Renal cortical epithelial cell (primary cell): ENCODE measurements at places on chromosomes 16 and 17.

GRCh38 chr16:11004973-11005610, 60.7 kb downstream of the CLEC16A start:
- no peak for DNase-seq

DNA sequence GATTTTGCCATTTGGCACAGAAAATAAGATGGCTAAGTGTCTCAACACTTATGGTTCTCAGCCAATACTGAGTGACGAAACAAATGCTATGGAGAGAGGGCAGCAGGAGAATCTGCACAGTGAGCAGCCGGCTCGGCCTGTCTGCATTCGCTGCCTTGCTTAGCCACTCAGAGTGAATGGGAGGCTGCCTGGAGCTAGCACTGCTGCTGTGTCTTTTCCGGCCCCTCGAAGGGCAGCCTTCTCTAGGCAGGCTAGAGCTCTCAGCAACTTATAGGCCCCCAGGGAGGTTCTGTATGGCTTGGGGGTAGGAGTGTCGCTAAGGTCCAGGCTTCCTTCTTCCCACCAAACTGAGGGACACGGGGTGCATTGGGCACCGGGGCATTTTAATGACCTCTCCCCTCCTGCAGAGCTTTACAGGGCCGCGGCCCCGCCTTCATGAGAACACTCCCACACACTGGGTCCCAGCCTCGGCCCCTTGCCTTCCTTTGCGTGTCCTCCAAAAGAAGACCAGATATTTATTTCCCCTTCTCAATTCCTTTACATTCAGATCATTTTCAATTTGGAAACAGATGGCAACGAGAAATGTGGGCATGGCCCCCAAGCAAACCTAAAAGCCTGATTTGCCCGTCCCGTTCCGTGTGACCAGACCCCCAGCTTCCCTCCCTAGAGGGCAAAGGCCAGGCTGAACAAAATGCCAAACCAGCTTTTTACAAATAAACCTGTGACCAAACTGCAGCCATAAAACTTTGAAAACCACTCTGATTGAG, 670.9 kb downstream of the TOX3 start:
- no peak for DNase-seq

GRCh38 chr16:27273670-27274423, 5.3 kb upstream of the NSMCE1 start:
- DNase-seq, result peak; percentile 82

DNA sequence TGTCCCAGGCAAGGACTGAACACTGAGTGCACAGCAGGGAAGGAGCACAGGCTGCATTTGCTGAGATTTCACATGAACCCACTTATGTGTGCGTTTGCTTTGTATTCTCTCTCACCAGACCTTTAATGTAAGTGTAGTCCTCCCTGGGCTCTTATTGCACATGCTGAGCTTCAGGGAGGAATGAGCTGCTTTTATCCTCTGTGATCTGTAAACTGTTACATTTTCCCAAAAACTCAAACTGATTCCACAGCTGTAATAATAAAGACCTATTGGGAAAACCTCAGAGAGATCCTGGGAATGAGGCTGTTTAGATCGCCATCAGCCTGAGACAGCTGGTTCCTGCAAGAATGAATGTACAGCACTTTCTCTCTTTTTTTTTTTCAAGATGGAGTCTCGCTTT, 53.6 kb upstream of the ADORA2B start:
- DNase-seq, result no peak

GRCh38 chr16:8660841-8661301, 13.5 kb upstream of the ABAT start:
- DNase-seq, result peak; percentile 36

DNA sequence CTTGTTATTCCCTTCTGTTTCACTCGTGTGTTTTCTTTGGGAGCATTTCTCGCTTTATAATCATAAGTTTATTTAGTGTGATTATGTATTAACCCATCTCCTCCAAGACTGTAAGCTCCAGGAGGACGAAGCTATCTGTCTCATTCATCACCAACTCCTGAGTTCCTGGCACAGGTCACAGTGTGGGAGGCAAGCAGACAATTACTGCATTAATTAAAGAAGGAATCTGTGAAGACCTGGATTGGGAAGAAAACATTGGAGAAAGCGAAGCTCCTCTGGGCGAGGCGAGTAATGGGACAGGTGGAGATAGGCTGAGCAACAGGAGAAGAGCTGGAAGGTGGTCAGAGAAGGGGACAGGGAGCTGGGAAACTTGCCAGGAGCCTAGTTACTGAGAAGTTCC, 7.8 kb upstream of the CAMKK1 start:
- DNase-seq, result no peak

DNA sequence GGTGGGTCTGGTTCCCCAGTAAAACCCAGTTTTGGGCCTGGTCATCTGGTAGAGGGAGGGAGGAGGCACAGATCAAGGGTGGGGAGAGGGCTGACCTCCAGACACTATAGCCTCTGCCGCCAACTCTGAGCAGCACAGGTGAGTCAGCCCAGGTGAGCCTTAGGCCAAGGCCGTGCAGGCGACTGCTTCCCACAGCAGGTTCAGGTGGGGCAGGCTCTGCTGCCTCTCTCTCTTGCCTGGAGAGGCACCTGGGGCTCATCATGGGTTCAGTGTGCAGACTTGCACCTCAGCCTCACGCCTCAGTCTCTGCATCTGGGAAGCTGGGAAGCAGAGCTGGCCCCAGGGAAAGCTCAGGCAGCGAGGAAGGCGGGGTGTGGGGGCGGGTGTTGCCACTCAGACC, 37.8 kb upstream of the IL34 start:
- DNase-seq, result no peak

GRCh38 chr16:17246974-17247732, 223.6 kb downstream of the XYLT1 start:
- DNase-seq, result no peak

DNA sequence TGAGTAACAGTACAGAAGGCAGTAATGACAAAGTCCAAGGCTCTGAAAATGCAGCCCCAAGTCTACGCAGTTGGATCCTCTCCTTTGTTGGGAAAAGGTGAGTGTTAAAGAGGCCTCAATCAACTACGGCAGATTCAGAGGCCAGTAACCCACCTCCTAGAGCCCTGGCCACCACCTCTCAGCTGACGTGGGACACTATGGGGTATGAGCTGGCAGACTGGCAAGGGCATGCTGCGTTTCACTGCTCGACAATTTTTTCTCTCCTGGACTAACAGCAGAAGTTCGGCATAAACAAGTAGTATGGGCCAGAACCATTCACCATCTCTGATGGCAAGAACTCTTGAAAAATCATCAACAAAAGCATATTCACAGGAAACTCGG, 17.2 kb downstream of the NCBP3 start:
- DNase-seq, result no peak

DNA sequence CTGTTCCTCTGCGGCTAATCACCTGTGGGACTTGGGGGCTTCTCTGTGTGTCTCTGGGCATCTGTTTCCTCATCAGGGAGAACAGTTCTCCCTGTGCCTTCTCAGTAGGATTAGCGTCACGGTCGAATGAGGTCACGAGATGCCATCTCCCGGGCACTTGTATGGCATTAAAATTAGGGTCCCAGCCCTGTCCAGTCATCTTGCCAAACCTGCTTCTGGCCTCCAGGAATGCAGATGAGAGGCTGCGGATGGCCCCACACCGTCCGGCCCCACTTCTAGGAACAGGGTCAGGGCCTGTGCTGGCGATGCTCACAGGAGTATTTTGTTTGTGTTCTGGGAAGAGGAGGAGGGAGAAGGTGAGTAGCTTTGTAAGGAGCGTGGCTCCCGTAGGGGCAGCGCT, 58.5 kb downstream of the OR1D5 start:
- DNase-seq, result peak; percentile 62

DNA sequence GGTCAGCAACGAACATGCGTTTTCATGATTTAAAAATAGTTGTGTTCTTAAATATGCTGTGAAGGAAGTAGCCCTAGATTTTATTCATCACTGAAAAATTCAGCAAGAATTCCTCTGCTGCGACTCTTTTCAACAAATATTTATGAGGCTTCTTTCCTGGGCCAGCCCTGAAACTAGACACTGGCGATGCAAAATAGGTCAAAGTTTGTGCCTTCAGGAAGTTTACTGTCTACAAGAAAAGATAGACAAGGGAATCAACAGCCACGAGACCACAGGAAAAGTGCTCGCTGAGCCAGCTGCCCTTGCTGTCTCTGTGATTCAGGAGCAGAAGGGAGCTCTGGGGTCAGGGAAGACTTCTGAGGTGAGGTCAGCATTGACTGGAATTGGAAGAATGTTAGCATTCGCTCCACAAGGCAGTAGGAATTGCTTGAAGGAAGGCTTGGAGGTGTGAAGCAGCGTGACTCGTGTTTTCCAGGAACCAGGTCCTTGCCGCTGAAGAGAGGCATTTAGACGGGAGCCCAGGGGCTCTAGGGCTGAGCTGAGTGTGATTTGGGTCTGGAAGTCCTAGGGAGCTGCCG, 1.9 kb upstream of the RPL26 start:
- peak; percentile 94 for DNase-seq

DNA sequence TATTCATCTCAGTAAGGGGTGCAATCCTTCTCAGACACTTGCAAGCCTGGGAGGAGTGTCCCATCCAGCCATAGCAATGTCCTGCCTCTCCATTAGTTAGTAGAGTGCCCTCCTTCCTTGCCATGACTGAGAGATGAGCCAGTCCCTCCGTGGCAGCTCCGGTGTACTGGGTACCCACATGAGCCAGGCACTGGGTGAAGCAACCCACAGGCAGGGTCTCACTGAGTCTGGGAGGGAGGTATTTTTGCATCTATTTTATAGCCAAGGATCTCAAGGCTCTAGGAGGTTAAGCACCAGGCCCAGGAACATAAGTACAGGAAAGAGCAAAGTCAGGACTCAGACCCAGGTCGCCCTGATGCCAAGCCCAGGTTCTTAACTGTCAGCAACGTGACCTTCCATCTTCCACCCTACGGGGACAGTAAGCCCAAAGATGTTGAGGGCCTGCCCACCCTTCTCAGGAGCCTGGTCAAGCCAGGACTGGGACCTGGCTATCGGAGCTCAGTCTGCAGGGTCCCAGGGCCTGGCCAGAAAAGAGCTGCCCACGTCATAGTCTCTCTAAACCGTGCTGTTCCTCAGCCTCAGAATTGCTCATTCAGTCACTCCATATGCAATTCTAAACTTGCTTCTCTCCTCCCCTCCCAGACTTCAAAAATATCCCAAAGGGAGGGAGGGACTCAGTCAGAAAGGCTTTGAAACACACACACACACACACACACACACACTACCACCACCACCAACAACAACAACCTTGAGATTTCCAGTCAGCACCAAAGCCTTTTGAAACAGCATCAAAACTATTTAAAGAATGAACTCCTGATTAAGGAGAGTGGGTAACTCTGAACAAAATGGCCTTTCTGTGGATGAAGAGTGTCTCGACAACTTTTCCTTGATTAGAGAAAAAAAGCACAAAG, 16.6 kb downstream of the NOS2 start:
- DNase-seq, result no peak

DNA sequence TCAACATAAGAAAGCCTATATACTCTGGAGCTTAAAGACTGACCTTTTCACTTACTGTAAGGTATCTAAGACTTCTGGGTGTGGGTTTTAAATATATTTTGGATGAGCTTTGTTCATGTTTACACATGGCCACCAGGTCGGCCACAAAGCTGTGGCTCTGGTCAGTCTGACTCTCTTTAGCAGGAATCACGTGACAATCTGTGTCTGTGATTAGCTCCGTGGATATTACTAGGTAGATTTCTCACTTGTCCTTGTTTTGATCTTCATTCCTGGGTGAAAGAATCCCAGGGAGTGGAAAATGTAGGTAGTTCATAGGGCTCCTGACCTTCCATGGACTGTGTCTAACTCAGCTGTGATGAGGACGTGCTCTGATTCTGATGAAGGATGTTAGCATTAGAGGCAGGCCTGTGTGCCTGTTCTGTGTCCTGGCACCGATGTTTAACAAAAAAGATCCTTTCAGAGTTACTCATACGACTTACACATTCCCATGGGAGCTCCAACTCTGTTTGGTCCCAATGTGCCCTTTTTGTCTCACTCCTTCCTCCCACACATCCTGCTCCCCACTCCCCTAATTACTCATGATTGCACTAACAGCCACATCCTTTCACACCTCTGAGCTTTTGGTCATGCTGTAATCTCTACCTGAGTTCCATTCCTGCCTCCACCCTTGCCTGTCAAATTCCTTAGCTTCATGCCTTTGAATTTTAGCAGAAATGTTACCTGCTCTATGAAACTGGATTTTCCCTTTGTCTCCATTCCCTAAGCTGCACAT, 425.1 kb downstream of the MAF start:
- DNase-seq, result no peak

- DNase-seq, result no peak
These were observed 93.6 kb upstream of the CDH13 start for GRCh38 chr16:82533189-82533588.

DNA sequence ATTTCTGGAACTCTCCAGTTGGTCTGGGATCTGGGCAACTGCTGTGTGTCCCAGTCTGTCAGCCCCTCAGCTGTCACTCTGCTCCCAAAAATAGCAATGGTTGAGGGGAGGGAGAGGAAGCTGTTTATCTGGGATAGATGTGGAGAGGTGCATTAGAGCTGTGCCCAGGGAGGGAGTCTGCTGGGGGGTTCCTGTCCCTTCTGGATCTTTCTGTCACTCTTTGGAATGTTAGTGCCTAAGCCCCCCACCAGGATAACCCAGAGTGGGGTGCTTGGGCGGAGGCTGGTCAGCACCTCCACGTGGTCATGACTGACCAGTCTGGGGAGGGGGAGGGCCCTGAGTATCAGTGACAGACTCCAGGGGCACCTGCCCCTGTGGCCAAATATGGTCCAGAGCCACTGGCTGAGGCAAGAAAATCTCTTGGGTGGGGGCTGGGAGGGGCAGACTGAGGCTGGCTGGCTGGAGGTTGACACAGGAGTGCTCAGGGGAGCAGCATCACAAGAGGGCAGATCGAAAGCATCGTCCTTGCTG, at the start of gene UNC45B:
Gene UNC45B, plus strand, starts transcription at position 443 of the 531 bp plus-strand sequence. CDS start 447 bp downstream, outside the sequence.
- no peak for DNase-seq

DNA sequence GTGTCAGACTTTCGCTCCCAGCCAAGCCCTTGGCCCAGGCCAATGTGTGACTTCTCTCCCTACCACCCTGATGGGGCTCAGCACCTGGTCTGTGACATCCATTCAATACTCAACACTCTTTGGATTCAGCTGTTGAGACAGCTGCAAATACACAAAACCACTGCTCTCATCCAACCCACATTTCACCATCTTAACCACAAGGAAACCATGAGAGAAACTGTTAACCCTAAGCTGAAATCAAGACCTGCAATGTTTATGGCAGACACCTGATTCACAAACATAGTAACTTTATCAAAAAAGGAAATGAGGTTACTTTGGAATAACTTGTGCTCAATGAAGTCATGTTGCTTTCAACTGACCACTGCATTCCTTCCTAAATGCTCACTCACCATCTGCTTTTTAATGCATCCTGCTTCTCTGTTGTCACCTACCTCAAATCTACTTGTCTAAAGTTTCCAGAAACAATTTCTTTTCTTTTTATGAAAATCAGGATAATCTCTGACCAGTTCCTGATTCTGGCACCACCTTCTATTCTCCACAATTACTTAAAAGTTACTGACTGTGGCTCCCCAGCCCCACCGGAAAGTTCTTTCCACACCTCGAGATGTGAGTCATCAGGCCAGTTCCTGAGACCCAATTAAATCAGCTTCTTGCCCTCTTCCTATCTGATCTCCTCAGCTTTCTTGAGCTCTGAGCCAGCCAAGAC, 88.2 kb downstream of the NOG start:
- peak; percentile 98 for DNase-seq

- DNase-seq, result peak; percentile 98
These were observed 16.2 kb upstream of the NAGLU start for GRCh38 chr17:42519546-42520491.
